Amygdala (tissue), 56 donors: ENCODE measurements at places on chromosomes 13 and 19.

- DNase-seq = no peak
Measured at GRCh38 chr19:48598996-48599700, 7.4 kb upstream of the SPACA4 start.

DNA sequence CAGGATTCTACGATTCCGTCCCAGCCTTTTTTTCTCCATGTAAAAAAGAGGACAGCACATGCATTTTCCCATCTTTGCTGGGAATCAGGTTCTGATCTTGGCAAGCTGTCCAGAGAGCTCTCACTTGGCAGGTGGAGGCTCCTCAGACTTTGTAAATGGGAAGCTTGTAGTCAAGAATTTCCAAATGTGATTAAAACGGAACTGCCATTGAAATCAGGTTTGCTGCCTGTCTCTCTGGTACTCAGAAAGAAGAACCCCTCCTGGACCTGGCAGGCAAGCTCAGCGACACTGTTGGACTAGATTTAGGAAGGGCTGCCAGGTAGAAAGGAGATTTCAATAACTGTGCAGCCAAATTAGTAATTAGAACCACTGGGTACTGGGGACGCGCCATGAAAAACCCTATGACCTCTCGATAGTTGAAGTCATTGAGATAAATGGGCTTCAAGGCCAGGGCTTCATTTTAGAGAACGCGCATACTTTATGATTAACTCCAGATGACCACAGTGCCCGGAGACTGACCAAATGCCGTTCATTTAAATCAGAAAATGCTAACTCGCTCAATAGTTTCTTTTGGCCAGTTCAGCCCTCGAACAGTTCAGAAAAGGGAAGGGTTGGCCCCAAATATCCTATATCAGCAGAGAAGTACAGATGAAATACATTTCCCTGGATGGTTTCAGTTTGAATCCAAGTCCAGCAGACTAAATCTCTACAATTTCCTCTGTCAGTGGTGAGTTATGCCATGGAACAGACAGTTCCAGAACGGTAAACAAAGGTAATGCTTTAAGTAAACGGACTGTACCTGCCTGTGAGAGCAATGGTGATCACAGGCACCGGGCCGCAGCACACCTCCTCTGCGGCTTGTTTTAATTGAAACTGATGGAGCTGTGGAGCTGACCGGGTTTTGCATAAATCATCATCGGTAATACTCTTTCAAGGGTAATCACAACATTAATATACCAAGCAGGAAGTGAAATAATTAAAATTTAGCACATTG lies 517.4 kb downstream of the RFC3 start:
- no peak for DNase-seq

GRCh38 chr19:18663940-18664530 lies 19.4 kb upstream of the CRTC1 start:
- no peak for DNase-seq

GRCh38 chr13:26957182-26957581 lies 196.6 kb upstream of the GPR12 start:
- DNase-seq = no peak

GRCh38 chr13:43545317-43545874 lies 241.4 kb downstream of the ENOX1 start:
- no peak for DNase-seq

GRCh38 chr19:35907377-35907745 lies 734 bp downstream of the TYROBP start:
- DNase-seq = no peak

GRCh38 chr19:53597023-53597422 lies 34.8 kb upstream of the DPRX start:
- no peak for DNase-seq

DNA sequence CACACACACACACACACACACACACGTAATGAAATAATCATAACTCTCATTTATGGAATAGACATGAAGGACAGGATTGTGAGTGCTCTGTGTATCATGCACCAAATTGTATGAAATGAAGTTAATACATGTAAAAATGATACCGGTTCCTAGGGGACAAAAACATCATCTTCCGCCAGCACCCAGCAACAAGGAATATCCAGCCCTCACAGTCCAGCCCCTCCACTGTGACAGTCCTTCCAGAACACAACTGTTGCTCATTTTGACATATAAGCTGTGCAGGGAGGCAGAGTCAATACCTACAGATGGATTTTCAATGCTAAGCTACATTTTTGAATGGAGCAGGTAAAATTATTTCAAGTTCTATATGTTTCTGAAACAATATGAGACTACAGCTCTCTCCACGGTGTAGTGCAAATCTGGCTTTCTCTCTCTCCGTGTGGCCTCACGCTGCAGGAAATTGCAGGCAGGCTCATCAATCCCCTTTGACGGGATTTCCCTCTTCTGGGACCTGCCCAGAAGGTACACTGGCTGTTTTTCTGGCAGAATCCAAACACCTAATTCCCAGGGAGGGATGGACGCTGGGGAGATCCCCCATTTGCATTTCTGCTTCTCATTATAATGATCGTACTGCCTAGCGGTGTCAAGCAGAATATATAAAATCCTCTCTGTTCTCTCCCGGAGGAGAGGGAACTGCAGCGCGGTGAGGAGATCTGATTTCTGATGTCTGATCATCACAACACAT lies 494.0 kb downstream of the LIG4 start:
- DNase-seq = no peak

DNA sequence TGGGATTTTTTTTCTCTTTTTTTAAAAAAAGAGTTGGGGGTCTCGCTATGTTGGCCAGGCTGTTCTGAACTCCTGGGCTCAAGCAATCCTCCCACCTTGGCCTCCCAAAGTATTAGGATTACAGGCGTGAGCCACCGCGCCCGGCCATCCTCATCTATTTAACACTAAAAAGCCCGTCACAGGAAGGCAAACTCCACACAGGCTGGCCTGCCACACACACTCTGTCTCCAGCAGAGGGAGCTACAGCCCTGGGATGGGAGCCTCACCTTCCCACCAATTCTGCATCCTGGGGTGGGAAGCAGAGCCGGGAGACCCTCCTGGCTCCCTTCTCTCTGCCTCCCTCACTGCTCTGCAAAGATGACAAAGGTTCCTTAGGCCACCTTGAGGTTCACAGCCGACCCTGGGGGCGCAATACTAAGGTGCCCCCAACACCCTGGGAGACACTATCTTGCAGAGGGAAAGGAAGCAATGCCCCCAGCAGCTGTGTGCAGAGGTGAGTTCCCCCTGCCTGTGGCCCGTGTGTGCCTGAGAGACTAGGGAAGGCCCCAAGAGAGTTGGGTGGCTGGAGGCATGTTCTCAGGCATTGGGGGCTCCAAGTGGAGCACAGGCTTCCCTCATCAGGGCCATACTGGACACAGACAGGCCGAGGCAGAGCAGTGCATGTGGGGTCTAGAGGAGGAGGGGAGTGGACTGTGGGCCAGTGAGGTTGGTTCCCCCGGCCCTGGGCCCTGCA lies 27.4 kb upstream of the TIMM44 start:
- no peak for DNase-seq

GRCh38 chr19:54172471-54173358 lies at the start of gene TMC4:
Gene TMC4 (minus strand): TSS chr19:54173160. CDS start chr19:54173117, 43 bp downstream.
- DNase-seq = no peak

- DNase-seq = no peak
Measured at GRCh38 chr19:56596676-56597075, 1.6 kb downstream of the ZNF71 start.

DNA sequence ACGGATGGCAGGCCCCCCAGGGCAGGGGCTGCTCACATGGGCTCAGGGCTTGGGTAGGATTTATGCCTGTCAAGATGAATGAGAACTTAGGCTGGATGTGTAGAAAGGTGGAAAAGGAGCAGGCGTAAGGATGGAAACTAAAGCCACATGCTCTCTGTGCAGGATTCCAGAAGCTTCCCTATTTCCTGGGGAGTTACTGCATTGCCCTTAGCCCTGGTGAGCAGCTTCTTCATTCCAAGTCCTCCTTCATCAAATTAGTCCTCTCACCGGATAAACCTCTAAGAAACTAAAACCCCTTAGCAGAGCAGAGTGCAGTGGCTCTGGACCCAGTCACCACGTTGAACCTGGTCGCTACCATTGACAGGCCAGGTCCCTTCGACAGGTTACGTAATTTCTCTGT lies 7.4 kb downstream of the ATP12A start:
- DNase-seq = no peak

DNA sequence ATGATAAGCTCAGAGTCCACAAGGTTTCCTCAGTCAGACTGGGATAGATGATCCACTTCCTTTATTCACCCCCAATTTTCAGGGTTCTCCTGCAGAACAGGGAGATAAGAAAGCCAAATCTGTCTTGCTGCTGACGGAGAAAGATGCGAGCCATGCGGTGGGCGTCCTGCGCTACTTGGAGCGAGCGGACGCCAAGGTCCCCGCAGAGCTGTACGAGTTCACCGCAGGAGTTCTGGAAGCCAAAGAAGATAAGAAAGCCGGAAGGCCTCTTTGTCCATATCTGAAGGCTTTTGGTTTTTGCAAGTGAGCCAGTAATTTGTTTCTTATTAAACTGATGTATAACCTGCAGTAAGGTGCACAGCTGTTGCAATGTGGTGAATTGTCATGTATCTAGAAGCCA lies 66.7 kb downstream of the SLC7A9 start:
- no peak for DNase-seq

DNA sequence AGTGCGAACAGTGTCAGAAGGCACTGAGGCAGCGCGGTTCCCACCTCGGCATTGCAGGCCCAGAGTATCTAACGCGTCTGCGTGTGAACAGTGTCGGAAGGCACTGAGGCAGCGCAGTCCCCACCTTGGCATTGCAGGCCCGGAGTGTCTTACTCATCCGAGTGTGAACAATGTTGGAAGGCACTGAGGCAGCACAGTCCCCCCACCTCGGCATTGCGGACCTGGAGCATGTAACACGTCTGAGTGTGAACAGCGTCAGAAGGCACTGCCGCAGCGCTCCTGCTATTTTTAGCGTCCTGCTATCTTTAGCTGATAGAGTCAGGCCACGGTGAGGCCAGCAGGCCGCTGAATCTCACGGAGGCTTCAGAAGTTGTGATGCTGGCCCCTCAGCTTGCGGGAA lies 39.6 kb downstream of the ATP11A start:
- DNase-seq = no peak

DNA sequence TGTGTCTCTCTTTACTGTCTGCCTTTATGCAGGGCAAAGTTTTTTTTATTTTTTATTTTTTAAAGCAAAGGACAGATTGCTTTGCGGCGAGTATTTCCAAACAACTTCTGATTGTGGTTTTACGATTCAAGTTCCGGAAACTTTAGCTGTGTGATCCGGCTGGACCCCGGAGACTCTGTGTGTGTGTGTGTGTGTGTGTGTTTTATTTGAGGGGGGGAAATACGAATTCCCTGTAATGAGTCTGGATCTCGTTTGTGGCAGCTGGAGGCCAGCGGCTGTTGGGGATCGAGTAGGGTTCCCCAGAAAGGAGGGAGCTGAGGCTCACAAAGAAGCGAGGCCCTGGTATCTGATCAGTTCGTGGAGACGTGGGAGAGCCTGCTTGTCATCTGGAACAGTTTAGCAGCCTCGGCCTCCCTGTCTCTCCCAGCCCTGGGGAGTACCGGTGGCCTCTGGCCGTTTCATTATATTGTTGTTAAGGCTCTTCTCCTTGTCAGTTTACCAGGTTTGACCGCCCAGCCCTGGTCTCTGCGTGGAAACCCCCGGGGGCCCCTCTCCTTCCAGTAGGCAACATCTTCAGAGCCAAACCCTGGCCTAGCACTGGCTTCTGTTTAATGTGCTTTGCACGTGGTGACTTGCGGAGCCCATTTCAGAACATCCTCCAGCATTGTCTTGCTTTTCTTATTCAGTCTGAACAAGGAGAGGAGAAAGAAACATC lies 1.3 kb downstream of the FARP1 start:
- no peak for DNase-seq

DNA sequence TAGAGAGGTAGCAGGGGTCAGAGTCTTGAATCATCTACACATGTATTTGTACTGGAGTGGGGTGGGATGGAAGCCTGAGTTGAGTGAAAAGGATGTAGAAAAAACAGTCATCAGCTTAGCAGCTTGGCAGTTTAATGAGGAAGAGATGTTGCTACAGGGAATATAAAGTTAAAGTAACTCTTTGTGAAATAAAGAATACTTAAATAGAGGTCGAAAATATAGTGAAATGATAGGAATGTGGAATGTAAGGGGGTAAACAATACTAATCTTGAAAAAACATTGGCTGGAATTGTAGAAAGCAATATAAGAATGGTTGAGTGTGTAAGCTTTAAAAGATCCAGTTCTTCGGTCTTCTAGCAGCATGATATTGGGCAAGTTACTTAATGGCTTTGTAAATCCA lies 22.7 kb downstream of the NUP58 start:
- no peak for DNase-seq

GRCh38 chr19:16001481-16002312 lies 52.9 kb downstream of the OR10H4 start:
- no peak for DNase-seq
